CD4-positive, alpha-beta T cell treated with Interleukin-4 for 4 hours (primary cell): ENCODE measurements at places on chromosomes 16 and 17.

GRCh38 chr17:77165577-77165976 lies 24.8 kb downstream of the SEC14L1 start:
- no peak for DNase-seq

GRCh38 chr17:79074649-79075445 lies at the start of gene ENGASE:
Gene ENGASE (plus strand): TSS chr17:79074824. CDS start chr17:79074945, 121 bp downstream.
- peak; percentile 90 for DNase-seq

GRCh38 chr16:24349320-24349719 lies 93.2 kb downstream of the CACNG3 start:
- no peak for DNase-seq

DNA sequence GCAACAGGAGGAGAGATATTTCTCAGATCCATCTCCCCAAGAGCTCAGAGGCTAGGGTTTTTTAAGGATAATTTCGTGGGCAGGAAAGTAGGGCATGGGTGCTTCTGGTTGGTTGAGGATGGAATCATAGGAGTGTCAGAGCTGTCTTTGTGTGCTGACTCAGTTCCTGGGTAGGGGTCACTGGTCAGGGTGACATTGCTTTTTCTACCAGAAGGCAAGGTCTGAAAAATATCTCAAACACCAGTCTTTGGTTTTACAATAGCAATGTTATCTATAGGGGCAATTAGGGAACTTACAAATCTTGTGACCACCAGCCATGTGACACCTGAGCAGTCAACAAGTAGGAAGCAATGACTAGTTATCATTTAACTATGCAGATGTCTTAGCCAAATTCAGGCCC lies 82.9 kb upstream of the DYNLRB2 start:
- no peak for DNase-seq

- no peak for DNase-seq
Measured at GRCh38 chr16:88509749-88510069, 56.6 kb downstream of the ZFPM1 start.

- DNase-seq = no peak
Measured at GRCh38 chr16:7405166-7405565, 72.5 kb downstream of the RBFOX1 start.

DNA sequence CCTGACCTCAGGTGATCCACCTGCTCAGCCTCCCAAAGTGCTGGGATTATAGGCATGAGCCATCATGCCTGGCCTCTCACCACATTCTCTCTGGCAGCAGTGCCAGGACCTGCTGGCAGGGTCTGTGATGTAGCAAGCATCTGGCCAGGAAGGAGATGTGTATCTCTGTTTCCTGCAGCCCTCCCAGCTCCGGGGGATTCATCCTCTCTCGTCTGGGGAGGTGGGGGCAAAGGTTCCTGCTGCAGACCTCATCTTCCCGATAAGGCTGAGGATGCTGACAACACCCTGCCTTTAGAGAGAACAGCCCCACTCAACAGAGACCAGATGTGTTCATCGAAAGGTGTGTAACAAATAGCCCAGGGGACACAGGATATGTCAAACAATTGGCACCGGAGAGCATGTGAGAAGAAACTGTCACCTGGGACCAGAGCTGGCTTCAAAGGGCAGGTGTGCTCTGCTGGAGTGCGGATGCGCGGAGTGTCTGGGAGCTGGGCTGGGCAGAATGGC lies 54.8 kb upstream of the SEC14L1 start:
- DNase-seq = no peak
